D721Med (cell line): ENCODE measurements at places on chromosomes 5 and 9.

GRCh38 chr5:32462618-32463017 lies 18.1 kb upstream of the ZFR start:
- no peak for DNase-seq

GRCh38 chr9:98396656-98397055 lies 141.2 kb upstream of the TBC1D2 start:
- no peak for DNase-seq

- no peak for DNase-seq
These were observed 207.9 kb downstream of the GADD45G start for GRCh38 chr9:89812556-89813181.

DNA sequence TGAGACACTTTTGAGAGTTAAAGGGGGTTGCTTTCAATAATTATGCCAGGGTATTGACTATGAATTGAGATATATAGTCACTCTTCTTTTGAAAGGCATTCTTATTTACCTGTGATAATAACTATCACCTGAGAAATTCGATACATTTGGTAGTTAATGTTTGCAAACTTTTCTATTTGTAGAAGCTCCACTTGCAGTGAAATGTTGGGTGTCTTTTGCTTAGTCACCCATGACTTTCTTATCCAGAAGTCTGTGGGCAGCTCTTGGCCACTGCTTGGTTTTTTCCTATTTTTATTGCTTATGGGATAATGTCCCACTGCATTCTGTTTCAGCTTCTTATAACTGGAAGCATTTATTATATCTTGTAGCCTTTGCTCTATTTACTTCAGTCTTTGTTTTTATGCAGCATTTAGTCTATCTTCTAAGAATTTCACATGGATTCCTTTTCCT lies 3.9 kb downstream of the MACIR start:
- DNase-seq = no peak

GRCh38 chr9:113579283-113580040 lies 115.9 kb downstream of the RGS3 start:
- no peak for DNase-seq

DNA sequence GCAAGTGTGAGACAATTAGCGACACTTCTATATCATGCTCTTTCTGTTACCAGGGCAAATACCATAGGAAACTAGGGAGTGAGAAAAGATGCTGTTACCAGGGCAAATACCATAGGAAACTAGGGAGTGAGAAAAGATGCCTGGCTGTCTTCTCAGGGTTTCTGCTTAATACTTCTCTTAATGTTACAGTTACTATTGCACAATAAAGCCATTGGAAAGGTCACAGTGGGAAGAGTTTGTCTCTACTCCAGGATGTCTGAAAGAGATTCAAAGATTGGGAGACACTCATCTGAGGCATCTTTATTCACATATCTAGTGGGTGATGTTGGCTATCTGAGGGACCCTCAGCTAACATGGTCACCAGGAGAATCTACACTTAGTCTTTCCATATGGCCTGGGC lies 431.7 kb upstream of the POU5F2 start:
- DNase-seq = no peak

- DNase-seq = no peak
These were observed 69.6 kb upstream of the GNAQ start for GRCh38 chr9:78101247-78101646.

- DNase-seq = no peak
These were observed 177.3 kb upstream of the FST start for GRCh38 chr5:53303105-53303504.

- no peak for DNase-seq
These were observed 59.4 kb downstream of the CXXC5 start for GRCh38 chr5:139707445-139708003.

- DNase-seq = no peak
These were observed 2.8 kb downstream of the CCDC152 start for GRCh38 chr5:42759456-42759855.

GRCh38 chr5:83530193-83530592 lies 58.6 kb downstream of the VCAN start:
- DNase-seq = no peak

- DNase-seq = no peak
These were observed 1.2 kb downstream of the SURF4 start for GRCh38 chr9:133374612-133375115.

DNA sequence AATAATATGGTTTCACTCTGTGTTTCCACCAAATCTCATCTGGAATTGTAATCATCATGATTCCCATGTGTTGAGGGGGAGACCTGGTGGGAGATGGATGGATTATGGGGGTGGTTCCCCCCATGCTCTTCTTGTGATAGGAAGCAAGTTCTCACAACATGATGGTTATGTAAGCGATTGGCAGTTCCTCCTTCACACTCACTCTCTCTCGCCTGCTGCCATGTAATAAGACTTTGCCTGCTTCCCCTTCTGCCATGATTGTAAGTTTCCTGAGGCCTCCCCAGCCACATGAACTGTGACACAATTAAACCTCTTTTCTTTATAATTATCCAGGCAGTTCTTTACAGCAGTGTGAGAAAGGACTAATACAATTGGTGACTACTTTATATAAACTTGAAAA lies 48.4 kb downstream of the PTBP3 start:
- DNase-seq = no peak

- DNase-seq = no peak
These were observed 25.5 kb upstream of the SPTLC1 start for GRCh38 chr9:92140754-92141143.

GRCh38 chr5:64947031-64947430 lies 178.3 kb downstream of the CWC27 start:
- no peak for DNase-seq

DNA sequence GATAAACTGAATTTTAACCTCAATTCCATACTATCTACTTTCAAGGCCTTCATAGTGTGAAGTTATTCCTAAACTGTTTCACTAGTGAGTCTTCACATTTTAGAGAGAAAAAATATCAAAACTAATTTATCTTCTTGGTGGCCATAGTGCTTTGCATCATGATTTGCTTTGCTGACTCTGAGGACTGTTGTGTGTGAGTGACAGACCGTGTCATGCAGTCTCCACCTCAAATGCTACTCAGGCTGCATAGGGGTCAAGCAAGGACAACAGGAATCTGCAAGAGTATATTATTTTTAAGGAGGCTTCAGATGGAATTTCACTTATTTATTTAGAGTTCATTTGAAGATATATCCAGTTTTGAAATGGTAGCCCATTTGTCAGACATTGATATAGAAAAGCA lies 34.5 kb downstream of the MACIR start:
- DNase-seq = no peak

DNA sequence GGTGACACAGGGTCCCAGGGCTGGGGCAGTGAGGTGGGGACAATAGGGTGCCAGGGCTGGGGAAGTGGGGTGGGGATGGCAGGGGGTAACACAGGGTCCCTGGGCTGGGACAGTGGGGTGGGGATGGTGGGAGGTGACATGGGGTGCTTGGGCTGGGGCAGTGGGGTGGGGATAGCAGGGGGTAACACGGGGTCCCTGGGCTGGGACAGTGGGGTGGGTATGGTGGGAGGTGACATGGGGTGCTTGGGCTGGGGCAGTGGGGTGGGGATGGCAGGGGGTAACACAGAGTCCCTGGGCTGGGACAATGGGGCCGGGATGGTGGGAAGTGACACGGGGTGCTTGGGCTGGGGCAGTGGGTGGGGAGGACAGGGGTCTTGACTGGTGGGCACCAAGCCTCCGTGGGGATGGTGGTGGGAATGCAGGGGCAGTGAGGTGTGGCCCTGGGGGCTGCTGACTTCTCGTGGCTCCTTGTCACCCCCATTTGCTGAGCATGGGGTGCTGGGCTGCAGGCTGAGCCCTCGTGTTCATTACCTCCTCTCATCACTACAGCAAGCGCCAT lies 41.7 kb downstream of the OLFM1 start:
- no peak for DNase-seq

DNA sequence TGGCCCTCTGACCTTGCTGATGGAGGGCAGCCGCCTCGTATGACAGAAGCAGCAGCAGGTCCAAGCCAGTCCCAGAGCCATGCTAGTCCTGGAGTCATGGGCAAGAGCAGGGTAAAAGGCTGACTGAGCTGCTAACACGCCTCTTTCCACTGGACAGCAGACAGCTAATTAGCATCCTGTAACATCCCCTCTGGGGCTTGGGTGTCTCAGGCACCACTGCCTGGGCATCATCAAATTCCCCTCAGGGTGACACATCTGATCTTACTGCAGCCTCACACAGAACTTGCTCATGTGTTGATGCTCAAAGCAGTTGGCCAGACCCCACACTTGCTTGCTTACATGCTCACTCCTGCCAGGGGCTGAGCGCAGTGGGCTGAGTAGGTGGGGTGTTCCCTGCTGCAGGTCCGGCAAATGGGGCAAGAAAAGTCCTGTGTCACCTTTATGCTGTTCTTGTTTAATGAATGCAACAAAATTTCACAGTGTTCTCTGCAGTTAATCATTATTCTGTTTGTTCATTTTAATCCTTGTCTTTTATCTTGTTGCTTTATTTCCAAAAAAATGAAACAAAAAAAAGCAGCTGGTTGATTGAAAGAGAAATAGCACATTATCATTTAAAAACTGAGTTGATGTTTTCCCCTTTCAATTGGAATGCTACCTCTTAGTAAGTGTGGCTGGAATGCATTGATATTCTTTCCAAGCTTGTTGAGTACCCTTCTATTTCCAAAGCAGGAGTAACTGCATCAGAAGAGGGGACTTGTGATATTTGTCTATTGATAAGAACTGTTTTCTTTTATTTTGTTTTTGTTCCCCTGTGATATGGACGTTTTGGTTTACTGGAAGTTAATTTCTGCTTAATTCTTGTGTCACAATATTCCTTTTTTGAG lies 254.1 kb downstream of the CDH18 start:
- DNase-seq = no peak

- no peak for DNase-seq
These were observed 18.1 kb downstream of the ZBTB5 start for GRCh38 chr9:37447111-37447510.

DNA sequence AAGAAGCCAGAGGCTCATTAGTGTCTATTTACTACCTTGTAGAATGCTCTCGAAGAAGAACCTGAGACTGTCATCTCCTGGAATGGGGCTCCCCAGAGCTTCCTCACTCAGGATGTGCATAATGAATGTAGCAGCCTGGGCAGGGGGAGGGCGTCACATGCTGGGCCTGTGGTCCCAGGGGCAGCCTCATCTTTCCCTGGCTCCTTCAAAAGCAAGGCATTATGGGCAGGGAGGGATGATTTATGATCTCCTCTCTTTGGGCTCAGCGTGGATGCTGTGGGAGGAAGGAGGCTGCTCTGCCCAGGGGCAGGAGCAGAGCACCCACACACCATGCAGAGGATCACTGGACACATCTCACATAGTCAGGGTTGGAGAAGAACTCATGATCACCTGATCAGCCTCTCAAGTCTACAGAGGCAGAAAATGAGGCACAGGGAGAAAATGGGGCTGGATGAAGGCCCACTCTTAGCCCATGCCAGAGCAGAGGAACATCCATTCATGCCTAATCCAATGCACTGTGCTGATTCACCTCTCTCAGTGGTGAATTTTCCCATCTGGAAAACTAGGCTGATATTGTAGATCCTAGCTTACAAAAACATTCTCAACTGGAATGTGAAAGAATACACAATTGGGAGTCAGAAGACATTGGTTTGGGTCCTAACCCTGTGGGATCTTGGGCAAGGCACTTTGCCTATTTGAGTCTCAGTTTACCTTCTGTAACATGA lies 173.7 kb downstream of the CARTPT start:
- DNase-seq = no peak

- DNase-seq = no peak
These were observed 177.9 kb downstream of the MACROH2A1 start for GRCh38 chr5:135221187-135221473.

DNA sequence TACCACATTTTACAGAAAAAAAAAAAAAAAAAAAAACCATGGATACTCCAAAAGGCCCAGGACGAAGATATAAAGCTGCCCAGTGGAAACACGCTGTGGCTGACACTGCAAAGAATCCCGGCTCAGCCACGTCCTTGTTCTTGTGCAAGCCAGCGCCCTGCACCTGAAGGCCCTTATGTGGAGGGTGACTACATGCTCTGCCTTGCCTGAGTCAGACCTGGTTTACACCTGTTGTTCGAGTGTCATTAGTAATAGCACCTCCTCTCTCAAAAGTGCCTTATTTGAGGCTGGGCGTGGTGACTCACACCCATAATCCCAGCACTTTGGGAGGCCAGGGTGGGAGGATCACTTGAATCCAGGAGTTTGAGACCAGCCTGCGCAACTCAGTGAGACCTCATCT lies 54.3 kb upstream of the ZSWIM6 start:
- no peak for DNase-seq

DNA sequence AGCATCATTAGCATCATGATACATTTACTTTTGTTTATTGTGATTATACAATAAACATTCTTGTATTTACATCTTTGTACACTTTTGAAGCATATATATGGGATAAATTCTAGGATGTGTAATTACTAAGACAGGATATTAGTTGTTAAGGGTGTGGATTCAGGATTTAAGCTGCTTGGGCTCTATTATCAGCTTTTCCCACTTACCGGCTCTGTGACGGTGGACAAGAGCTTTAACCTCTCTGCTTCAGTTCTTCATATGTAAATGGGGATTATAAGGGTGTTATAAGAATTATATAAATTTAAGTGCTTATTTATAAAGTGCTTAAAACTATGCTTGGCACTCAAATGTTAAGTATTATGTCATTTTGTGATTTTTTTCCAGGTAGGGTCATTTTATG lies 131.1 kb downstream of the FER start:
- peak; percentile 27 for DNase-seq

DNA sequence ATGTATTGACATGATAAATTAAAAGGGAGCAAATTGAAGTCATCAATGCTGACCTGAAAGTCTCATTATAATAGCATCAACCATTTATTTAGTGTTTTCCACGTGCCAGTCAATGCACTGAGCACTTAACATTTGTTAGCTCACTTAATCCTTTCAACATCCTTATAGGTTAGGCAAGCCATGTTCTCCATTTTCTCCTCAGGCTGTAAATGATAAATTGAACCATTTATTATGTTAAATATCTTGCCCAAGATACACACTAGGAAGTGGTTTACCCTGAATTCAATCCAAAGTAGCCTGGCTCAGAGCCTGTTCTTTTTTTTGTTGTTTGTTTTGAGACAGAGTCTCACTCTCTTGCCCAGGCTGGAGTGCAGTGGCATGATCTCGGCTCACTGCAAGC lies 25.0 kb upstream of the SNX2 start:
- DNase-seq = no peak

DNA sequence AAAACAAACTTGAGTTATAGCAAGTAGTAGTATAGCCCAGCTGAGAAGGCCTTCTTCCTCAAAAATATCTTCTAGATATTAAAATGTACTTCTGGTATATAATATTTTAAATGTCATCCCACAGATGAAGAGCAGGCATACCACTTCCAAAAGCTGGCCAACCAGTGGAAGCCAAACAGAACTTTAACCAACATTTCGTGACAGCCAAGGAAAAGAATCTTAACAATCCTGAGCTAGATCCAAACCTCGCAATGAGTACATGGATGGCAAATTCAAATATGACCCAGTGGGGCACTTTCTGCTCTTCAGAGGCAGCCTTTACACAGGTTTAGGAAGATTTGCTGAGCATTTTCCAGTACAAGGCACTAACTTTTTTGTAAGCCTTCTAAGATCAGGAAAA lies 91.8 kb upstream of the ACO1 start:
- no peak for DNase-seq

GRCh38 chr5:65822710-65823109 lies 100.7 kb downstream of the NLN start:
- DNase-seq = no peak

- no peak for DNase-seq
These were observed 70.8 kb upstream of the CHD1 start for GRCh38 chr5:98999631-99000030.
